ENCODE measurements at places on chromosomes 5 and 9.

DNA sequence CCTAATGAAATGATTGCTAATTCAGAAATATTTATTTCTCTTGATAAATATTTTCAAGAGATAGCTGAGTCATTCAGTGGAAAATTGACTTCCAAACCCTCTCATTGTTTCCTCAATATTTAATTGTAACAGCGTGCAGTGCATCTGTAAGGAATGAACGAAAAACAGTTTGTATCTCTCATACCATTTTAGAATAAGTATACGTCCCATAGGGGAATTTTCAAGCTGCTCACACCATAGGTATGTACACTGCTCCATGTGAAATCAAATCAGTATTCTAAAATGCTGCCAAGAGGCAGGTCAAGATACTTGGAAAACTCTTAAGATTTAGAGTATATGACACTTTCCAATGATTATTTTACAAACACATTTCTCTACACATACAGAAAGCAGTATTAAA is 202.2 kb downstream of the ARL15 start:
- no peak for DNase-seq

DNA sequence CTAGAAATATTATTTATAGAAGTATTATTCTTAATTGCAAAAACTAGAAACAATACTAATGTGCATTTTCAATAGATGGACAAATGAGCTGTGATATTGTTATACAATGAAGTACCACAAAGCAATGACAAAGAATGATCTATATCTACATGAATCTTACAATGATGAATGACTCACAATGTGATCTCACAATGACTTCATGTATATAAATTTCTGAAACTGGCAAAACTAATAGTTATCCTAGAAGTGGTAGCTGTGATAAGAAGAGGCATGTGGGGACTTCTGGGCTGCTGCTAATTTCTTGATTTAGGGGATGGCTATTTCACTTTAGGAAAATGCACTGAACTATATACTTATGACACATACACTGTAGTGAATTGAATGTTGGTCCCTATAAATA is 396.0 kb upstream of the ZNF608 start:
- peak; percentile 55 for DNase-seq

- DNase-seq = peak; percentile 41
Measured at GRCh38 chr5:173707392-173707791, 90.9 kb upstream of the BOD1 start.

DNA sequence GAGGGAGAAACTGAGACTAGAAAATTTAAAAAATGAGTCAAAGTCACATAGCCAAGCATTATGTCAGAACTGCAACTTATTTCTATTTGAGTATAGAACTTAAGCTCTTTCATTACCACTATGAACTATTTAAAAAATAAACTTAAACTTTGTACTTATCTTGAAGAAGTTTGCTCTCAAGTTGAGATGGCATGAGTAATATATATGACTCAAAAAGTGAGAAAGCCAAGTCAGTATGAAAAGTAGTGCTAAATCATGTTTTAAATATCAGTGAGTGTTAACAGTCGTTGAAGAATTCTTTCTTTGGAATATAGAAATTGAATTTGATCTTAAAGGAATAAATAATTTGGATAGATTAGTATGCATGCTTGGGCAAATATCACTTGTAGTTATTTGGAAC is 36.3 kb upstream of the CDH10 start:
- no peak for DNase-seq

- DNase-seq = no peak
Measured at GRCh38 chr9:19009391-19009965, 23.5 kb downstream of the SAXO1 start.

GRCh38 chr5:87579678-87580077 is 166.9 kb upstream of the CCNH start:
- DNase-seq = no peak

DNA sequence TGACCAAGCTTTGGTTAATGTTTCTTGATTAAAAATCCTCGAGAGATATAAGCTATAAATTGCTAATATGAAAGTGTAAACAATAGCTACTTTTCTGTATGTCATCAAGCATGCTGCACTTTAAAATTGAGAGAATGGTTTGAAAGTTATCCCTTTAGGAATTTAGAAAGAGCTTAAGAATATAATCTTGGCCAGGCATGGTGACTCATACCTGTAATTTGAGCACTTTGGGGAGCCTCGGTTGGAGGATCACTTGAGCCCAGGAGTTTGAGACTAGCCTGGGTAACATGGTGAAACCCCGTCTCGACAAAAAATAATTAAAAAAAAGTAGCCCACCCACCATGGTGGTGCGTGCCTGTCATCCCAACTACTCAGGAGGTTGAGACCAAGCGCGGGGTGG is 12.2 kb upstream of the MROH2B start:
- DNase-seq = no peak

DNA sequence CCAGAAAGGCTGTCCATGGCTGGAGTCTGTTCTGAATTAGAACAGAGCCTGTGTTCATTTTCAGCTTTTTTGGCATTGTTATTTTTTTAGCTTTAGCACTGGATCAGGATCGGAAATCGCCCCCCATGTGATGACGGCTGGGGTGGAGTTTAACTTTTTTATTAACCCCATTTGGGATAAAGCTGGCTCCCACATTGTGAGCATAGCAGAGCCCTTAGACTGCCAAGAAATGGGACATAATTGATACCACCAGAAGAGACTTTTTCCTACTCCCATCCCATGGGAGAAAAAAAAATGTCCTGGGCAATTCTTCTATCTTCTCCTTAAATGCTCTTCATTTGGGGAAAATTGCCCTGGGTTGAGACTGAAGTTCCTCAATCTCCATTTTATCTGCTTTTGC is 52.4 kb downstream of the SLIT3 start:
- no peak for DNase-seq

DNA sequence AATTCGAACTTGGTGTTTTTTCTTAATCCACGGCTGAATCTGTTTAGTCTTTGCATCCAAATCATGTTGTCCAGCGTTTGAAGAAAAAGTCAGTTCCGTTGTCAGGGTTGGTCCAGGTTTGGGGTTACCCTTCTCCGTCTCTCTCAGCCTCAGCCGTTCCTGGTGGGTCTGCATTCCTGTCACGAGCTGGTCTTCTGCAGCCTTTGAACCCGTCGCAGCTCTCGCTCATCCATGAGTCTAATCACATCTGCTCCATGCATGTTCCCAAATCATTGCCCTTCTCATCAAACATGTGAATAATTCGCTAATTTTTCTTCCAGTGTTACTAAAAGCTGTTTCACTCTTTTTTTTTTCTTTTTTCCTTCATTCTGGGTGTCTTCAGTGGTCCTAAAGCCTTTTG is 39.0 kb upstream of the EXOC3 start:
- DNase-seq = no peak

Data from foreskin fibroblast (primary cell).